Activated naive CD8-positive, alpha-beta T cell treated with anti-CD3 and anti-CD28 coated beads for 36 hours (primary cell): ENCODE measurements at places on chromosomes 16 and 17.
A peak's percentile ranks its signal among the peaks of the same experiment; 100 is the strongest.

GRCh38 chr16:86517033-86517432 is 6.7 kb downstream of the FOXF1 start:
- no peak for DNase-seq

DNA sequence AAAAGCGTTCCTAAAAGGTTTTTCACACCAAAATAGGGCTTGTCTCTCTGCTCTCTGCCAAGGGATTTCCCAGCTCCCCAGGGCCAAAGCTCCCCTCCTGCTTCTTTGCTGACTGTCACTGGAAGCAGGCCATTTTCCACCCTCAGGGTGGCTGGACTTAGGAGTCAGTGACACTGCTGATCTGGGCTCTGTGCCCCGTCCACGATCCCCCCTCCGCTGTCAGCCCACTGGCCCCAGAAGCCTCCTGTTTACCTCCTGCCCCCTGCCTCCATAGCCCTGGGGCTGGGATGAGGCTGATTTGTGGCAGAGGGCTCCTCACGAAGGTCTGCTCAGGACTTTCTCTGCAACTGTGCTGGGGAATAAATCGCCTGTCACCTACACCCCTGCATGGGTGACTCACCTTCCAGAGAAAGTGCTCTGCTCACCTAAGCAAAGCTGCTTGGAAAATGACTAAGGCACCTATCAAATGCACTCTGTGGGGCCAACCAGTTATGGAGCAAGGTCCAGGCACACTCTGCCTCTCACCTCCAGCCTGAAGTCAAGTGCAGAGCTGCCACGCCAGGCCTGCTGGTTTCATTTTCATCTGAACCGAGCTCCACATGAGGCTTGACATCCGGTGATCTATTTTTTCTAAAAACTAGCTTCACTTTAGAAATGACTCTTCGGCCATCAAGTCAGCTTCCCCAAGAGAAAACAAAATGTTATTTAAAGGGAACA is 4.9 kb downstream of the MAP3K14 start:
- DNase-seq, result peak; percentile 89

GRCh38 chr17:64216338-64217248 is 46.5 kb downstream of the TEX2 start:
- no peak for DNase-seq

GRCh38 chr17:69448431-69449102 is 34.1 kb downstream of the MAP2K6 start:
- DNase-seq, result no peak

- no peak for DNase-seq
Observed at GRCh38 chr16:69929480-69929879, 21.7 kb upstream of the CLEC18A start.
